ENCODE measurements at places on chromosomes 2 and 18.

DNA sequence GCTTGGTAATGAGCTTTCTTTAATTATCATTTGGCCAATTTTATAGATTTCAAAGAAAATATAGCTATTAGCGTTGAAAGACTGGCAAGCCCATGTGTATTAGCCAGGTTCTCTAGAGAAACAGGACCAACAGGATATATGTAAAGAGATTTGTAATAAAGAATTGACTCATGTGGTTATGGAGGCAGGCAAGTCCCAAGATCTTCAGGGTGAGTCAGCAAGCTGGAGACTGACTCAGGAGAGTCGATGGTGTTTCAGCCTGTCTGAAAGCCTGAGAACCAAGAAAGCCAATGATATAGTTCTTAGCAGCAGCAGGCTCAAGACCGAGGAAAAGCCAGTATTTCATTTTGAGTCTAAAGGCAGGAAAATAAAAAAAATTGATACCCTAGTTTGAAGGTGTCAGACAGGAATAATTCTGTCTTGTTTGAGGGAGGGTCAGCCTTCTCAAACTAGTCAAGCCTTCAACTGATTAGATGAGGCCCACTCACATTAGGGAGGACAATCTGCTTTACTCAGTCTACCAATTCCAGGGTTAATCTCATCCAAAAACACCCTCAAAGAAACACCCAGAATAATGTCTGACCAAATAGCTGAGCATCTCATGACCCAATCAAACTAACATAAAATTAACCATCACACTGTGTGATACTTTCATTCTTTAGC lies 78.3 kb upstream of the CRIM1 start:
- DNase-seq = peak; percentile 37

DNA sequence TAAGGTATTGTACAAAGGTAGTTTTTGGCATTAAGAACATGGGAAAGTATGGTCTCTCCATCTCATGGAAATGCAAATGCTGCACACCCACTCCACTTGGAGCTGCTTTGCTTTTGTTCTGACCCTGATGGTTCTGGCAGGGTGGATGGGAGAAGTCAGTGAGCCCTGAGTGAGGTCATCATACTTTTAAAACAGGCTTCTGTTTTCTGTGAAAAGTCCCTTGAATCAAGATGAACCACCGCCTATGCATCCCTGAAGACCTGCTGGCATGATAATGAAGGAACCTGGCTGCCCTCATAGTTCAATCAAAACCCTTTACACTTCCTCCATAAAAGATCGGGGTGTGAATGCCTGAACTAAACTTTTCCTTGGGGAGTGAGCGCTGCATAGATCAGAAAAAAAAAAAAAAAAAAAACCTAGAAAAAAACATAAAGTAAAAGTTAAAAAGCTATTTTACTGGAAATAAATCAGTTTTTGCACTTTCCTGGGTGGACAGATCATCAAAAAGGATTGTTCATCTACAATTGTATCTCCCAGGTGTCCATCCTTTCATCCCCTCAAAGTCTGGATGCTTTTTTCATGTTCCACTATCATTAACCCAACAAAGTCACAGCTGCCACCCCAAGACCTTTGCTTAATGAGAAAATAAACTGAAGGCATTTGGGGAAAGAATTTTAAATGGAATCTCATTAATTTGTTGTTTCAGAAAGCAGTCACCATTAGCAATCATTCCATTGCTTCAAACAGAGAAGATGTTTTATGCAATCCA lies 728.1 kb upstream of the DDX18 start:
- no peak for DNase-seq

- no peak for DNase-seq
Observed at GRCh38 chr2:142323206-142323605, 192.4 kb upstream of the LRP1B start.

DNA sequence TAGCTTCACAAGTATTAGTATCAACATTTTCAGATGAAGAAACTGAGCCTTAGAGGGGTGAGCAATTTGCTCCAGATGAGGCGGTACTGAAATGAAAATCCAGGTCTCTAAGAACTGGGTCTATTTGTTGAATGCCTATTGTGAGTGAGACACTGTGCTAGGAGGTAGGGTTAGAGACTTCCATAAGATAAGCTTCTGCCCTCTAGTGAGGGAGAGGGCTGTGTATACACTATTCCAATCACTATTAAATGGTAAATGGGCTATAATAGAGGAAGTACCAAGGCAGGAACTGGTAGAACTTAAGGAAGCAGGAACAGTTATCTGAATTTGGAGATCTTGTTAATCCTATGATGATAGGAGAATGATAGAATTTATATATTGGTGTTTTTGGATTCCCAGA lies 23.6 kb upstream of the GLS start:
- DNase-seq = no peak

GRCh38 chr2:191245869-191246531 lies 796 bp downstream of the MYO1B start:
- no peak for DNase-seq

DNA sequence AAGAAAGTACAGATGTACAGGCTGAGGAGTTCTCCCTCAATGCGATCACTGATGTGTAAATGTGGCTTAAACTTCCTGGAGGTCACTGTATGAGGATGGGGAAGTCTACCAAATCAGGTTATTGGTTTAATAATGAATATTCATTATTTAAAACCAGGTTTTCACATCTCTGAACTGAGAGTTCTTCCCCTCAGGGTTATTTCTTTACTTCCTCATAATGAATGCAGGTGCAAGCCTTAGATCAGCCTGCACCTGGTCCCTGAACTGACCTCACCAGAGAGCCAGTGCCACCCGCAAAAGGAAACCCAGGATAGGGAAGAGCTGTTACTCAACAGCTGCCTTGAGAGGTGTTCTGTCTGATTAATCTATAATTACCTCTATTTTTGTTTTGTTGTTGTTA lies 369.0 kb downstream of the EPHA4 start:
- no peak for DNase-seq

GRCh38 chr2:149826471-149827125 lies 239.0 kb upstream of the MMADHC start:
- no peak for DNase-seq

DNA sequence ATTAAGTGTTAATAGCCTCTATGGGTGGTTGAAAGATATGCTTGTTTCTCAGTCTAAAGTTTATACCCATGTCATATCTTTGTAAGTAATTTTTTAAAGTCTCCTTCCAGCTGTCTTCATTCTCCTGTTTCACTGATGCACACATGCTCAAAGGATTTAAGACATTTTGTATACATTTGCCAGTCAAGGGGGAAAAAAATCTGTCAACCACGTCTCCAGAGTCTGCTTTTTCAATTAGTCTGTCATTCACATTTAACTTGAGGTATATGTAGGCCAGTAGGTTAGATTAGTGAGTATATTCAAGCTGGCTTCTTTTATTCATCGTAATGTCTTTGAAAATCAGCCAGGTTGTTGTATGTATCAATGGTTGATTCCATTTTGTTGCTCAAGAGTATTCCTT lies 193.5 kb downstream of the MCFD2 start:
- DNase-seq = no peak

GRCh38 chr18:10231220-10231619 lies 223.2 kb upstream of the APCDD1 start:
- DNase-seq = no peak

DNA sequence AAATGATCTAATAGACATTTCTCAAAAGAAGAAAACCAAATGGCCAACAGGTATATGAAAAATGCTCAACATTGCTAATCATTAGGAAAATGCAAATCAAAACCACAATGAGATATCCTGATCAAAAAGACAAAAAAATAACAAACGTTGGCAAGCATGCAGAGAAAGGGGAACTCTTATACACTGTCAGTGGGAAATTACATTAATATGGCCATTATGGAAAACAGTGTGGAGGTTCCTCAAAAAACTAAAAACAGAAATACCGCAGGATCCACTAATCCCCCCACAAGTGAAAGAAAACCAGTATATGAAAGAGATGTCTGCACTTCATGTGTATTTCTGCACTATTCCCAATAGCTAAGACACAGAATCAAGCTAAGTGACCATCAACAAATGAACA lies 57.7 kb upstream of the CTIF start:
- DNase-seq = no peak

- no peak for DNase-seq
Observed at GRCh38 chr2:216392945-216393840, 19.1 kb upstream of the SMARCAL1 start.

DNA sequence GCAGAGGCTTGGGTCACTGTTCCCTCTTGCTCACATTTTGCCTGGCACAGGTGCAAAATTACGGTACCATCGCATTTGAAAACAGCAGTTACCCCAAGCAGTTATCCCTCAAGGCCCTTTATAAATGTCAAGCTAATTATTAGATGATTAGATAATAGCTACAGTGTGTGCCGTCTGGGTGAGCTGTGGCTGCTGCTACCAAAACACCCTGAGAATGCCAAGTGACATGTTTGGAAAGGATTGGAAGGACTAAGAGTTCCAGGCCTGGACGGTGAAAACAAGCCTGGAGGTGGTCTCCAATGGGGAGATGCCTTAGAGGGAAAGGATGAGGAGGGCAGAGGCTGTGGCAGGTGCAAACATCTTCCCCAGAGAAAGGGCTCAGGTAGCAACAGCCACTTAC lies 120.6 kb downstream of the CAPN13 start:
- DNase-seq = no peak

DNA sequence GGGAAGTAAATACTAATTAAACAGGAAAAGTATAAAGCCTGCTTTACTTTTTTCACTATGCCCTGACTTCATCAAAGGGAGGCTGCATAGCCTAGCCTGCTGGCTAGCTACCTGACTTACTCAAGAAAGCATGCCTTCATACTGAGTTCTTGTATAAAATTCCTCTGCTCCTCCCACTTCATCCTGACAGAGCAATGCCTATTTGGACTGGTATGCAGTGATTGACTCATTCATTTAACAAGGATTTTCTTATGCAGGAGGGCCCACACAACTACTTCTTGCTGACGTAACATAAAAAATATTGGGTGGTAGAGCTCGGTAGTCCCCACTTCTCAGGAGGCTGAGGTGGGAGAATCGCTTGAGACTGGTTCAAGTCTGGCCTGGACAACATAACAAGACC lies 70.5 kb downstream of the PRPF40A start:
- DNase-seq = peak; percentile 66

DNA sequence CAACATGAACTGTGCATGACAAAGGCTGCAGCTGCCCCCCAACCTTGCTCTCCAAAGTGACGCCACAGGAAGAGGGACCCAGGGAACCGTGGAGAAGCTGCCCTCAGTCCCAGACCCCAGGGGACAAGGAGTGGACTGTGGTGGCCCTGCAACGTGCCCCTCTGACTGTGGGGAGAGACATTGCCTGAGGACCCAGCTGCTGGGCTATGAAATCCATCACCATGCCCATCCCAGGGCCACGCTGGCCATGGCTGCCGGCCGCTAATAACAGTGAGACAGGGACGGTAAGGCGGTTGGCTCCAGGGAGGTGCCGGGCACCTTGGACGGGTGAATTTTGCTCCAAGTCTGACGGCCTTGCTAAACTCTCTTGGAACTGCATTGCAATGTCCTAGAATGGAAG lies 211.3 kb upstream of the HDAC4 start:
- DNase-seq = no peak

- peak; percentile 13 for DNase-seq
Observed at GRCh38 chr2:2456721-2457120, 125.6 kb upstream of the MYT1L start.

- DNase-seq = no peak
Observed at GRCh38 chr2:200089040-200089755, 133.8 kb downstream of the MAIP1 start.

DNA sequence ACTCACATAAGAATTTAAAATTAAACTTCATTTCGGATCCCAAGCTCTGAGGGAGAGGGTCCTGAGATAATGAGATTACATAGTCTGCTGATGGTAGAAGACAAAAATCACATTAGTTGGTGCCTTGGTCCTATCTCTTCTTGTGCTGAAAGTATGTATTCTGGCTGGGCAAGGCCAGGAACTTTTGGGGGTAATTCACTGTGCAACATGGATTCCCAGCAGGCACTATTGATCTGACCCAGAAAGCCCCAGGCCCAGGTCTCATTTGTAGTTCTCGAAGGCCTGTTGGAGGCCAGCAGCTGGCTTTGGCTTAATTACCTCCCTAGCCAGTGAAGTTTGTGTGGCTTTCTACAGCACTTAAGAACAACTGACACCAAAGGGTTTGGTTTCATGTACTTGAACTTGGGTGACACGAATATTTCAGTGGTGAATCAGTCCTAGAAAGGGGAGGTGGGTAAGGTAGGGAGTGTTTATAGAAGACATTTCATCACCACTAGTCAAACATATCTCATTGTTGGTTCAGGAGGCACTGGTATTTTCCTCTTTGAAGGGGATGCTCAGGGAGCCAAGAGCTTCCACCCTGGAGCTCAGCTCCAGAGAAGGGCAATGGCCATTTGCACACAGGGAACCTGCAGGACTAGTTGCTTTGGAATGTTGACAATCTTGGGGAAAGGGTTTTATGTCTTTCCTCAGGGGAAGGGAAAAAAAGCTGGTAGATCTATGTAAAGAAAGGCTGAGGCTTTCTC lies 217.8 kb downstream of the OSR1 start:
- peak; percentile 45 for DNase-seq

GRCh38 chr2:10568736-10569432 lies 120.8 kb upstream of the ODC1 start:
- no peak for DNase-seq

DNA sequence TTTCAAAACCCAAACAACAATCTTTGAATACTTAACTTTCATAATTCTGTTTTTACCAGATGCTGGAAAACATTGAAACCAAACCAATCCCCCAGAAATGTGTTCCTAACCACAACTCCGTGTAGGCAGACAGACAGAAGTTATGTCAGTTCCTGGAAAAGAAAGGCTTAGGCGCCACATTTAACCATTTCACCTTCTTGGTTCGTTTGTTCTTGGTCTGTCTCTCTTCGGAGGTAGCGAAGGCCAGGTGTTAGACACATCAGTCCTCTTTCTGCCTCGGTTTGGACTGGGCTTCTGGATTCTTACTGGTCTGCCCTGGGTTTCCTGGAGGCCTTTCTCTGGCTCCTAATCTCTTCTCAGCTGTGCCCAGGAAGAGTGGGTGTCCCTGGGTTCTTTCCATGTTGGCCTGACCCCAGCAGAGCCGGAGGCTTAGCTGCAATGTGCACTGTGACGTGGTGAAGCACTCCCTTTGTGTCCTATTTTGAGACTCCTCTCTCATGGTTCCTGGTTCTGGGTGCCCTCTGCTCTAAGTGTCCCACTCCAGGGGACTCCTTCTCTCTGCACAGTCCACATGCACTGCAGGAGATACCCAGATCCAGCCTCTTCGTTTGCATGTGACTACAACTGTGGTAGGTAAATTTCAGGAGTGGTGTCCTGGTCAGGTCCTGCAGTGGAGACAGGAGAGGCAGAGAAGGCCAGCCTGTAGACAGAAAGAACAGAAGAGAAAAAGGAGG lies 23.1 kb upstream of the RAB31 start:
- peak; percentile 63 for DNase-seq

DNA sequence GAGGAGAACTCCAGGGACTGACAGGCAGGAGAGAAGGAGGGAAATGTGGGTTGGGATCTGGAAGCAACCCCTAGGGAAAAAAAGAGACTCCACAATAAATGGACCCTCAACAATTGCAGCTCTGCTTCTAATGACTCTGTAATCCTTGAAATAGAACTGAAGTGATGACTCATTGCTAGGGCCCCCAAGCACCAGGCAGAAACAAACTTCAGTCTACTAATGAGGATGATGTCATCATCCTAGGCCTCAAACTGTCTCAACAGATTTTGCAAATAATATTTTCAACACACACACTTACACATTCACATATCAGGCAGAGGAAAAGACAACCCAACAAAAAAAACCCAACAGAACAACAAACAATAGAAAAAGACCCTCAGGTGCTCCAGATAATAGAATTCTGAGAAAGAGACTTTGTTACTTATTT lies 143.3 kb downstream of the HDAC4 start:
- peak; percentile 72 for DNase-seq

- DNase-seq = no peak
Observed at GRCh38 chr2:235643680-235644511, 150.1 kb downstream of the AGAP1 start.

- no peak for DNase-seq
Observed at GRCh38 chr2:160566717-160567116, 73.1 kb upstream of the RBMS1 start.
